Breast epithelium (tissue), 4 donors: ENCODE measurements at places on chromosomes 12 and 14.

DNA sequence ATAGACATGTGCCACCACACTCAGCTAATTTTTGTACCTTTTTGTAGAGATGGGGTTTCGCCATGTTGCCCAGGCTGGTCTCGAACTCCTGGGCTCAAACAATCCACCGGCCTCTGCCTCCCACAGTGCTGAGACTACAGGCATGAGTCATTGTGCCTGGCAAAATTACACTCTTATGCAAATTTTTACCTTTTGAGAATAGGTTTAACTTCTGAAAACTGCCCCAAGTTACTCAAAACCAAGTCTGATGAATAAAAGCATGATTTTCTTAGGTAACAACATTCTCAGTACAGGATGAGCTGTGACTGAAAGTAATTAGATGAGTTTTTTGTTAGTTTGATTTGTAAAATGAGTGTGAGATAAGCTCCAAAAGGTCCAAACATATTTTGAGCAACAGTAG is 166.0 kb downstream of the RPS29 start:
- no peak for DNase-seq

GRCh38 chr12:29448157-29448556 is 49.3 kb downstream of the OVCH1 start:
- DNase-seq: no peak

GRCh38 chr14:64818151-64818550 is 61.6 kb downstream of the SPTB start:
- DNase-seq: no peak

DNA sequence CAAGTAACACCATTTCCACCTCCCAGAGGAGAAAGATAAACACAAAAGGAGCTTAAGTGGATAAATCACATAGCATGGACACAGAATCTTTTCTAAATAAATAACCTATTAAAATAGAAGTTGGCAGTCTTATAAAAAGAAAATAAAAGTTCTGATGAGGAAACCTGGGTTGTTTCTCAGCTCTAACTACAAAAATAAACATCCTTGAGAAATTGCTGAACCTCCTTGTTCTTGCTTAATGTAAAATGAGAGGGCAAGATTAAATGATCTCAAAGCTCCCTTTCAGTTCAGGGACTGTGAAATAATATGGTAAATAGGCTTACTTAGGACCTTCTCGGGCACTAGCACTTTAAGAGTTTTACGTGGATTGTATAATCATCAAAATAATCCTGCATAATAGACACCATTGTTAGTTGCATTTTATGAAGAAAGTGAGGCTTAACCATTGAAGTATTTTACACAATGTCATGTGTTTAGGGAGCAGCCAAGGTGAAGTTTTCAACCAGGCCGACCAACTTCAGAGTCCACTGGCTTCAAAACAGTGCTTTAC is 214.0 kb upstream of the NOVA1 start:
- DNase-seq: no peak

DNA sequence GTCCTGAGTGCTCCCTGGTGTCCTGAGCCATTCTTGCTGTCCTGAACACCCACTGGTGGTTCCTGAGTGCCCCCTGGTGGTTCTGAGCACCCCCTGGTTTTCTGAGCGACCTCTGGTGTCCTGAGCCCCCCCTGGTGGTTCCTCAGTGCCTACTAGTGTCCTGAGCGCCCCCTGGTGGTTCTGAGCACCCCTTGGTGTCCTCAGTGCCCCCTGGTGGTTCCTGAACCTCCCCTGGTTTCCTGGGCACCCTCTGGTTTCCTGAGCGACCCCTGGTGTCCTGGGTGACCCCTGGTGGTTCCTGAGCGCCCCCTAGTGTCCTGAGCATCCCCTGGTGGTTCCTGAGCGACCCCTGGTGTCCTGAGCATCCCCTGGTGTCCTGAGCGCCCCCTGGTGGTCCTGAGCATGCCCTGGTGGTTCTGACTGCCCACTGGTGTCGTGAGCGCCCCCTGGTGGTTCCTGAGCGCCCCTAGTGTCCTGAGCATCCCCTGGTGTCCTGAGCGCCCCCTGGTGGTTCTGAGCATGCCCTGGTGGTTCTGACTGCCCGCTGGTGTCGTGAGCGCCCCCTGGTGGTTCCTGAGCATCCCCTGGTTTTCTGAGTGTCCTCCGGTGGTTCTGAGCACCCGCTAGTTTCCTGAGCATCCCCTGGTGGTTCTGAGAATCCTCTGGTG is 473.1 kb downstream of the TMEM121 start:
- no peak for DNase-seq

- DNase-seq: no peak
These were observed 12.9 kb downstream of the FSCB start for GRCh38 chr14:44494137-44494536.

DNA sequence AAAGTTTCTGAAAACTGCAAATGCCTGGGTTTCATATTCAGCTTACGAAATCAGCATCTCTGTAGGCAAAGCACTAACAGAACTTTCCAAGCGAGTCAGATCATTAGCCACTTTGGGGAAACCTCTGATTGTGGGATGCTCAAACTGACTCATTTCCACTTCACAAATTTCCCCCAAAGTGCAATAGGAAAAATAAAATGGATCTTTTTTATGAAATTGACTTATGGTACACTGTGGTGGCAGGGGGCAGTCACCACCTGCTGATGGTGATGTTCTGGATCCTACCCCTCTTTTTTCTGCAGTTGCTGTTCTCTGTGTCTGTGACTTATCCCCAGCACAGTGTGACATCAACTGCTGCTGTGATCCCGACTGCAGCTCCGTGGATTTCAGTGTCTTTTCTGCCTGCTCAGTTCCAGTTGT is 5.6 kb downstream of the TCTN1 start:
- DNase-seq: no peak

DNA sequence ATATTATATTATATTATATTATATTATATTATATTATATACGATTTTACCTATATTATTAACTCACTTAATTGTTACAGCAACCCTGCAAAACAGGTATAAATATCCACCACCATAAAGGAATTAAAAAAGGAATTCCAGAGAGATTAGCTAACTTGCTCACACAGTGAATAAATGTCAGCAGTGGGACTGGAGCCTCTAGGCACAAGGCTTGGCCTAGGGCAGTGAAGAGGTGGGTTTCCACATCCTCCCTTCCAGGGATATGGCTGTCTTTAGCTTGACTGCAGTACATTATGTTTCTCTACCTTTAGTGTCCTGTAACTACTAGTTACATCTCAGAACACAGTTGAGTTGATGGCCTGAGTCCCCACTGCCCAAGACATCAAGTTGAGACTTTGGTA is 166.9 kb downstream of the SLC15A5 start:
- no peak for DNase-seq

GRCh38 chr12:1348606-1349005 is 245.8 kb downstream of the FBXL14 start:
- DNase-seq: no peak

GRCh38 chr12:114820796-114821195 is 136.8 kb upstream of the TBX3 start:
- DNase-seq: no peak

- no peak for DNase-seq
These were observed 17.2 kb downstream of the CALCOCO1 start for GRCh38 chr12:53710091-53710490.

DNA sequence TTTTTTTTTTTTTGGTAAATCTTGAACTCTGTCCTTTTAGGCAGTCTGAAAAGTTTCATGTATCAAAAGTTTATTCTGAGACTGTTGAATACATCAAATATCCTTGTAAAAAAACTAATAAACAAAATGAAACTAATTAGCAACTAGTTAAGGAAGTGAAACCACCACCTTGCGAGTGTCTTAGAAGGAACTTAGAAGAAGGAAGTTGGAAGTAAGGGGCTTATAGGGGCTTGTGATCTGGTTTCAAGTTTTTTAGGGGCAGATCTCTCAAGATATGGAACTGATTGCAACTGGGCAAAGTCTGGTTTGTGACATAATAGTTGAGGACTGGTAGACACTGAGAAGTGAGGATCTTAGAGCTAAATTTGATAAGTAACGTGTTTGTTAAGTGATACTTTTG is 748.8 kb downstream of the C12orf50 start:
- no peak for DNase-seq

- no peak for DNase-seq
These were observed 70.3 kb upstream of the PRMT8 start for GRCh38 chr12:3420693-3421092.

- no peak for DNase-seq
These were observed 83.2 kb upstream of the SLC38A2 start for GRCh38 chr12:46455648-46456352.

- DNase-seq: no peak
These were observed 63.9 kb upstream of the RMST start for GRCh38 chr12:97398704-97399103.

DNA sequence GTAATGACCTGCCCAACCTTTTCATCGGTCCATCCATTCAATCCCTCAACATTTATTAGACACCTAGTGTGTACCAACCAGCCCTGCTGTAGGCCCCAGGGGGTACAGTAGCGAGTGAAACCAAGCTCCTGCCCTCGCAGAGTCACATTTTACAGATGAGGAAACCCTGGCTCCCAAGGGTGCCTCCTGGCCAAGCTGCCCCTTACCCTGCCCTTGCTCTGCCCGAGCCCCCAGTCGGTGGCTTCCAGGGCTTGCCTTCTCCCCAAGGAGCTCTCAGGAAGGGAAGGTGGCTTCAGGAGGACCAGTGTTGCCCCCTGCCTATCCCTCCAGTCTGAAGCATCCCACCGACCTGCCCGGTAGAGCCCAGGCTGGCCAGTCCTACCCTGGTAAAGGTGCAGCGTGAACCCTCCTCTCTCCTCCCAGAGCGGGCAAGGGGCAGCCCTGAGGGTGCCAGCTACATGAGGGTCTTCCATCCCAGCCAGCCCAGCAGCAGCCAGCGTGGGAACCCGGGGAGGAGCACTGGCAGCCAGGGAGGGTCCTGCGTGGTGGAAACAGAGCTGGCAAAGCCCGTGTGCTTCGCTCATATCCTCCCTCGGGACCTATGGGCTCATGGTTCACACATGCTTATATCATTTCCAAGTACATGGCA is 670 bp upstream of the BEGAIN start:
- no peak for DNase-seq

GRCh38 chr12:23399402-23399933 is 550.0 kb downstream of the SOX5 start:
- DNase-seq: no peak

DNA sequence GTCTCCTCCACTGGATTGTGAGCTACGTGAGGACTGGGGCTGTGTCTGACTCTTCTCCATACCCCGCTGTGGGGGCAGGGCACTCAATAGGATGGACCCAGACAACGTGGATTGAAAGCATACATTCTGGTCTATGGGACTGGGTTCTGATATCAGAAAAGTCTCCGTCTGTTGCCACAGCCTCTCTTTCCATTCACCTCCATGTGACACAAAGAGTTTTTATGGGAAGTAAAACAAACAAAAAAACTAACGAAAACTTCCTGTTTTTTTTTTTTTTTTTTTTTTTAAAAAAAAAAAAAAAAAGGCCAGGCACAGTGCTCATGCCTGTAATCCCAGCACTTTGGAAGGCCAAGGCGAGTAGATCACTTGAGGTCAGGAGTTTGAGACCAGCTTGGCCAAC is 44.7 kb downstream of the SLC8A3 start:
- DNase-seq: no peak

DNA sequence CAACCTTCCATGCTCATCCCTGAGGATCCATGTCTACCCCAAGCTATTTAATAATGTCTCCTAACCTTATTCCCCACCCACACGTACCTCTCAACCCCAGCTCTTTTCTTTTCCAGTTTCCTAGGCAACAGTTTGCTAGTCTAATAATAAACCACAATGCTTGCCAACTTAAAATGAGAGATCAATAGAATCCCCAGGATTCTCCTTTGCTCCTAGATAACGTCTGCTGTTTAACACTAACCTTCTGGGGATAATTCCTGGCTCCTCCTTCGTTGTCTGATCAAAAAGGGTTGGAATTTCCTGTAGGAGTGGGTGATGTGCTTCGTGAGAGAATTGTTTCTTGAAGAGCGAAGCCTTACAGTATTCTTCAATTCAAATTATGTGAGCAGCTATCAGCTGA is 42.2 kb upstream of the DBX2 start:
- no peak for DNase-seq

GRCh38 chr12:128814411-128815261 is 9.1 kb downstream of the SLC15A4 start:
- DNase-seq: no peak

GRCh38 chr14:105700622-105701288 is 174.4 kb downstream of the TMEM121 start:
- no peak for DNase-seq

- no peak for DNase-seq
These were observed 19.1 kb downstream of the POU6F1 start for GRCh38 chr12:51198568-51199365.

DNA sequence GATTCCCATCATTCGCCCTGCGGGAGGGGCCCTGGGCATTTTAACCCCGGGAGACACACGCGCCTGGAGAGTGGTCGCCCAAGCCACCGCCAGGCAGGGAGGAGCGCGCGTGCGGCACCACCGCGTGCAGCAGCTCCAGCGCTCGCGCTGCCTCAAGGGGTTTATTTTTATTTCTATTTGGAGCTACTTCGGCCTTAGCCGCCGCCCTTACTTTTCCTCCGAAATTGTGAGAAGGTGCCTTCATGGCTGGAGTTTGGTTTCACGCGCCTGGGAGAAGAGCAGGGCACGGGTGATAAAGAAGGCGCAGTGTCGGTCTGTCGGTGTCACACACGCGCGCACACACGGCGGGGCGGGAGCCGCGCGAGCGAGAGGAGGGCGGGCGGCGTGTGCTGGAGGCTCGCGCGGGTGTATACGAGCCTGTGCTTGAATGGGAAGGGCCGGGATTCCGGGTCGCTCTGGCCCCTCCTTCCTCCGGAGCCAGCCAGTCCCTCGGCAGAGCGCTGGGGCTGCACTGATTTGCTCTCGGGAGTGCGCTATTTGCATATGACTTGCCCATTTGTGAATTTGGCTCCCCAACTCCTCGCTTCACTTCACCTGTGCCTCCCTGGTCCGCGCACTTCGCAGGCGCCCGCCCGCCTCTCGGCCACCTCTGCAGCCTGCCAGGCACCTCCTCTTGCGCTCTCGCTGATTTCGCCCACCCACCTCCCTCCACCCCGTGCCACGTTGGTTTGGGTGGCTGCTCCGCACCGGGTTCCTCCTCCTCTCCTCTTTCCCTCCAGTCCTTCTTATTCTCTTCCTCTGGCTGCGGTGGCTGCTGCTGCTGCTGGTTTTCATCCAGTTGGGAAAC is 932.3 kb downstream of the DIO2 start:
- peak; percentile 83 for DNase-seq

DNA sequence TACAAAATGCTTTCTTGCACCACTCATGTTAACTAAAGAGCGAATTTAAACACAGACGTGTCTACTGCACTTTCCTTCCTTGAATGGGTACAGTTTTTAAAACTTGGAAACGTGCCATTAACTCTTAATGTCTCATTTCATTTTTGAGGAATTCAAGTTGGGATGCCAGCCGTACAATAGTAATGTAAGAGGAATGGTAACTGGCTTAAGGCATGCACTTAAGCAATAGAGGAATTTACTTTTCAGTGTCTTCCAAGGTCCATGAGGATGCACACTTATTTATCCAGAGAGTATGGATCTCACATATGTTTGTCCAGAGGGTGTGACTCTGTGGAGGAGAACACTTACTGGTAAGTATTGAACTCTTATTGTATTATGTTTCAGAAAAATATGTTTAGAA is 52.9 kb downstream of the PPP4R4 start:
- DNase-seq: no peak
